CD4-positive, alpha-beta T cell treated with Interleukin-6 at 100 ng/mL for 8 hours (primary cell): ENCODE measurements at places on chromosomes 7 and 10.

- DNase-seq: no peak
These were observed 59.0 kb downstream of the YKT6 start for GRCh38 chr7:44259547-44260457.

DNA sequence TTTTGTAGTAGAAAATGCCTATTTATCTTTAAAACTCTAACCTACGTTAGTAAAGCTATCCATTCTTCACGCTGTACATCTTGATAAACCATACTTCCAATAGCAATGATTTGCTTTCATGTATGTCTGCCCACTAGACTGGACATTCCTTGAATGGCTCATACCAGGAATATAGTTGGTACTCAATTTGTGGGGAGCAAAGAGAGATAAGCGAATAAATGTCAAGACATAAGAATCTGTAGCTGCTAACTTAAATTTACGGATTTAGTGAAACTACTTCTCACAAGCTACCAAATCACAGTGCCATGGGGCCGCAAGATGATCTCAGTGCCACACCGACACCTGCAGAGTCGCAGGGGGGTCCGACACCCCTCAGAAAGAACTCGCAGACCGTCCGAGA lies 763 bp upstream of the RALA start:
- DNase-seq: no peak

DNA sequence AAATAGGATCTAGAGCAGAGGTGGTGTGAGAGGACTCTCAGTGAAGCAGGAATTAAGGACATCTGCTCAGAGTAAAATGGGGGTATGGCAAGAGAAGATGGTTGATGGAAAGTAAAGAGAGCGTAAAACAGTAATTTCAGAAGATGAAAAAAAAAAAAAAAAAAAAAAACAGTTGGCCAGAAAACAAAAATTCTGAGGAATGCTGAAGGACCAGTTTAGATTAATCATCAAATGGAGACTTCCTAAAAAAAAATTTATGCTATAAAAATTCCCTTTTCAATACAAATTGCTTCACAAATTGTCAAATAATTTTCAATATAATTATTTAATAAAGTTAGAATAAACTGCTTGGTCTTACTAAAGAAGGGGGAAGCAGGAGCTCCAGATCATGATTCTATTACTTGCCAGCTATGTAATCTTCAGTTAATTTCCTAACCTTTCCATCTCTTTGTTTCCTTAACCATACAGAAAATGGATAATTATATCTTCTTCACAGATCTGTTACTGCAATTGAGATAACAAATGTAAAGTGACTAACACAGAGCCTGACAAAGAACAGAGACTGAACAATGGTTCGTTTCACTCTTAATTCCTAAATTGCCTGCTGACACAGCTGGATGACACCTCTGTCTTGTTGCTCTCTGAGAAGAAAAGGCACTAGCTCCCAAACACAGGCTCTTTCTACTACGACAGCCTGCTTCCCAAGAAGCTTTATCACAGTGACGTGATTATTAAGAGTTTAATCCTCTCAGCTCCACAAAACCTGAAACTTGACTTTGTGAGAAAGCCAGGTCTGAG lies 64.9 kb upstream of the GPR22 start:
- DNase-seq: no peak

DNA sequence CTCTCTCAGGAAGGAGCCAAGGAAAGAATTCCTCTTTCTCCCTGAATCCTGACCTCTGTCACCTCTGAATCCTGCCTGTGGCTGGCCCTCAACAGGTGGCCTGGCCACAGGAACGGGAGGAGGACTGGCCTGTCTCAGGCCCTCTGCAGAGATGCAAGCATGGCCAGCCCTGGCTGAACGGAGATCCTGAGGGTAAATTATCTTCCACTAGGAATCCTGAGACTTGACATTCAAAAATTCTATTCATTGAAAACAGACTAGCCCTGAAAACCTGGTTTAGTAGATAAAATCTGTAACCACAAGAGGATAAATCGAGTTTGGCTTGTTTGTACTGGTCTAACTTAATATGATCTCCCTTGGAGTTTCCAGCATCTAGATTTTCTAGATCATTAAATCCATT lies 579.3 kb downstream of the LRMDA start:
- no peak for DNase-seq

- DNase-seq: no peak
These were observed 194.9 kb upstream of the GRM3 start for GRCh38 chr7:86448856-86449255.

GRCh38 chr10:129800796-129801340 lies 163.2 kb downstream of the EBF3 start:
- no peak for DNase-seq

- DNase-seq: no peak
These were observed 140.5 kb downstream of the PRKAG2 start for GRCh38 chr7:151736403-151736909.

GRCh38 chr10:30192846-30193608 lies 133.6 kb upstream of the JCAD start:
- no peak for DNase-seq

GRCh38 chr7:121198502-121198901 lies 130.3 kb upstream of the WNT16 start:
- no peak for DNase-seq

- no peak for DNase-seq
These were observed 2.9 kb upstream of the PALD1 start for GRCh38 chr10:70475661-70476060.

GRCh38 chr10:32347363-32348022 lies 535 bp upstream of the EPC1 start:
- no peak for DNase-seq

DNA sequence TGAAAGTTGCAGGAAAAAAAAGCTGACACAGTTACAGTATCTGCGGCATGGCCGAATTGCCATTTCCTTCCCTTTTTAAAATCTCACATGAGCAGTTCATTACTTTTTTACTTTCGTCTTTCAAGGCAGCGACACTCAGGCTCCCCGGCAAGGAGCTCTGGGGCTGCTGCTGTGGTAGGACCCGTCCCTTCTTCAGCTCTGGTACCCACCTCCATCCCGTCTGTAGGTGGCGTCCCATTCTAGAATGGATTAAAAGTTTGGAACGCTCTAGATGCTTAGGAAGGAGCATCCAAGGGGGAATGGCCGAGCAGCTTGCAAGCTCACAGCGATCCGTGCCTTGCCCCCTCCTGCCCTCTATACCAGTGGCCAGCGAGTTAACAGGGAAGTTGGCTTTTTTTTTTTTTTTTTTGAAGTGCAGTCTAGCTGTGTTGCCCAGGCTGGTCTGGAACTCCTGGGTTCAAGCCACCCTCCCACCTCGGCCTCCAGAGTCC lies 22.8 kb upstream of the TTYH3 start:
- no peak for DNase-seq

DNA sequence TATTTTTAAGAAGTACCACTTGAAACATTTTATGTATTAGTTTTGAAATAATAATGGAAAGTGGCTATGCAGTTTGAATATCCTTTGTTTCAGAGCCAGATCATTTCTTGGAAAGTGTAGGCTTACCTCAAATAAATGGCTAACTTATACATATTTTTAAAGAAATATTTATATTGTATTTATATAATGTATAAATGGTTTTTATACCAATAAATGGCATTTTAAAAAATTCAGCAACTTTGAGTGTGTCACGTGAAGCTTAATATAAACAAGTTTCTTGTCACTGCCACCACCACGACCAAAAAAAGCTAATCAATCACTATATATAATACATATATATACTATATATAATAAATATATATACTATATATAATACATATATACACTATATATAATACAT lies 4.8 kb downstream of the IL6 start:
- DNase-seq: no peak

DNA sequence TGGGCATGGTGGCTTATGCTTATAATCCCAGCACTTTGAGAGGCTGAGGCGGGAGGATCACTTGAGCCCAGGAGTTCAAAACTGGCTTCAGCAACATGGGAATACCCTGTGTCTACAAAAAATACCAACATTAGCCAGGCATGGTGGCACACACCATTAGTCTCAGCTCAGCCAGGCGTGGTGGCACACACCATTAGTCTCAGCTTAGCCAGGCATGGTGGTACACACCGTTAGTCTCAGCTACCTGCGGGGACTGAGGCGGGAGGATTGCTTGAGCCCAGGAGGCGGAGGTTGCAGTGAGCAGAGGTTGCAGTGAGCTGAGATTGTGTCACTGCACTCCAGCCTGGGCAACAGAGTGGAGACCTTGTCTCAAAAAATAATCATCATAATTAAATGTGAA lies 9.0 kb downstream of the LRRC27 start:
- no peak for DNase-seq

- DNase-seq: no peak
These were observed 78.0 kb upstream of the AGBL3 start for GRCh38 chr7:134908289-134908688.

GRCh38 chr10:11112718-11113117 lies 95.0 kb downstream of the CELF2 start:
- no peak for DNase-seq

DNA sequence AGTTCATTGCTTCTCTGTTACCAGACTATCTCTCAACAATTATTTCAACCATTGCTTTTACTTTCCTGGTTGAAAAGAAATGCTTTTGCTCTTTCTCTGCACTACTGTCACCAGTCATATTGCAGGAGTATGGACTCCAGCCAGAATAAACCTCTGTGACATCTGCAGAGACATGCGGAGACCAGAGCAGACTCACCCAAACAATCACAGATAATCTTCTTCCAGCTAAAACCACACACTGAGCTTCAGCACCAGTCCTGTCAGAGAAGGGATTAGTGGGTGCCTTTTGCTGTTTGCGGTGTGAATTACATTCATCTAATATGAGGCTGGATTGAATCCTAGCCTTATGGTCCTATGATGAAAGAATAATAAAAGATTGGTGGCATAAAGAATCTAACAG lies 258.6 kb downstream of the CNTNAP2 start:
- no peak for DNase-seq

- no peak for DNase-seq
These were observed 485.1 kb upstream of the KLF6 start for GRCh38 chr10:4270116-4270515.

DNA sequence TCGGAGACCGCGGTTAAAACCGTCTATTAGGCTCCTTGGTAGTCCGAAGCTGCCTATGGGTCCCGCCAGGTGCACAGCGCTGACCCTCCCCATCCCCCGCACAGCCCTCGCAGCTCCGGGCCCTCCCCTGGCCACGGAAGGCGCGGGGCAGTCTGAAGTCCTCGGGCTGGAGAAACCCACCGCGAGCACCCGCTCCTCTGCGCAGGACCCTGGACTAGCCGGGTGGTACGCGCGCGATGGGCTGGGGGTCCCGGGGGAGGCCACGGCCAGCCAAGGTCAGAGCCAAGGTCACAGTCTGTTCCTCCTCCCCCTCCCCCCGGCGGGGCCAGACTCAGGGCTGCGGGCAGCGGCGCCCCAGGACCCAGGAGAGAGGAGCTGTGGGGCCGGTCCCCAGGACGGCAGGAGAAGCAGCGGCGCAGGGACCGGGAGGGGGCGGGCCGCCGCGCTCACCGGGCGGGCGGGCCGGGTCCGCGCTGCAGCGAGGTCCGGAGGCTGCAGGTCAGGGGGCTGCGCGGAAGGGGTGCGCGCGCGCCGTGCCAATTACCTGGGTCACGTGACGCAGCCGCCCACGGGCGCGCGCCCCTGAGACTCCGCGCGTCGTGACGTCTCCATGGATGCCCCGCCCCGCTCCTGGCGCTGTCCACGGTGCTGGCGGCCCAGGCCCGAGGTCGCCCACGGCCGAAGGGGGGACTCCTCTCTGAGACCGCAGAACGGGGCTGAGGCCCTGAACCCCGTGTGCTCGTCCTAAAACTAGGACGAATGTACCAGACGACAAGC lies at the start of gene OGDHL:
TSS of gene OGDHL (minus strand) at position 535 of the 777 bp plus-strand sequence. CDS start 3,731 bp downstream, outside the sequence.
- DNase-seq: no peak

- DNase-seq: no peak
These were observed 240.2 kb downstream of the ADAM12 start for GRCh38 chr10:126147866-126148587.

- DNase-seq: no peak
These were observed 69.1 kb downstream of the INPP5A start for GRCh38 chr10:132606536-132607316.

- DNase-seq: no peak
These were observed 1.8 kb downstream of the CYP3A43 start for GRCh38 chr7:99829524-99830160.

GRCh38 chr7:47393406-47393805 lies 188.5 kb downstream of the TNS3 start:
- DNase-seq: no peak

- DNase-seq: no peak
These were observed 703.9 kb downstream of the PARD3 start for GRCh38 chr10:34111179-34111578.

DNA sequence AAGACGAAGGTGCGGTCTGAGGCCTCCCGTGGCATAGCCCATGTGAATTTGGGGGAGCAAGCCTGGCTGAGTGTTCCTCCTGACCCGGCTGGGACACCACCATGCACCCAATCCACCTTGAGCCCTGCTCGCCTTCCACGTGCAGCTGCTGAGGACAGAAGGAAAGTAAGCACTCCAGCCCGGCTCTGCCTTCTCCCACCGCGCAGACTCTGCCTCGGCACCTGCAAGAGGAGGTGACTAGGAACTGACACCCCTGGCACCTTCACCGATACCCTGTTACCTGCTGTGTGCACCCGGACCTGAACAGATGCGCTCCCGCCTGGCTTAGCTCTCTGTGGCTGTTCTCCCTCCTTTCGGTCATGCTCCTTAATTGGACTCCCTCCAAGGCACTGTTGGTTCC lies 57.0 kb upstream of the OPN4 start:
- no peak for DNase-seq

- DNase-seq: no peak
These were observed 483.1 kb downstream of the GALNT17 start for GRCh38 chr7:71615017-71615416.

- no peak for DNase-seq
These were observed 19.8 kb downstream of the AGK start for GRCh38 chr7:141571059-141571458.

DNA sequence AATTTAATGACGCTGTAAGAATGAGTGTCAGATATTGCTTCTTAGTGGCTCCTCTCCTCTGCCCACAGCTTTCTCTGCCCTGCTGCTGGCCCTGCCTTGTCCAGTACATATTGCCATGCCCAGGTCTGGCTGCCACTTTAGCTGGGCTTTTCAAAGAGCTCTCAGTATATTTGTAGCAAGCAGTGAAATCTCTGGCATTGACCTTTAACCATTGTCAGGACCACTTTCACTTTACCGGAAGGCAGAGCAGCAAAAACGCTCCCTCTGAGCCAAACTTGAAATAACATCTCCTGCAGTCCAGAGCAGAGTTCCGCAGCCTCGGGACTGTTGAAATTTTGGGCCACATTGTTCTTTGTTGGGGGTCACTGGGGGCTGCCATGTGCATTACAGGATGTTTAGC lies 13.8 kb downstream of the PDSS1 start:
- no peak for DNase-seq

DNA sequence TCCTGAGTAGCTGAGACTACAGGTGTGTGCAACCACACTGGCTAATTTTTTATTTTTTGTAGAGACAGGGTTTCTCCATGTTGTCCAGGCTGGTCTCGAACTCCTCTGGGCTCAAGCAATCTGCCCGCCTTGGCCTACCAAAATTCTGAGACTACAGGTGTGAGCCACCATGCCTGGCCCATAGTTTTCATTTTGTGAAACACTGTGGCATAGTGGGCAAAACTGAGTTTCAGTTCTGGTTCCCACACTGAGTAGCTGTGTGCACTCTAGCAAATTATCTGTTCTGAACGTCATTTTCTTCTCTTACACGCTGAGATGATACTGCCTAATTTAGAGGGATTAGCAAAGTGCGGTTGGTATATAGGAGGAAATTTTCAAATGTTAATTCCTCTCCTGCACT lies 13.5 kb downstream of the ATP5MK start:
- DNase-seq: no peak

- no peak for DNase-seq
These were observed 24.3 kb downstream of the BTBD16 start for GRCh38 chr10:122295451-122295809.
